GM12864 (cell line): ENCODE measurements at places on chromosomes 2 and 18.

GRCh38 chr2:195830968-195831950 lies 174.2 kb downstream of the SLC39A10 start:
- no peak for DNase-seq

GRCh38 chr2:71000780-71001591 lies 6.3 kb upstream of the TEX261 start:
- peak; percentile 45 for DNase-seq

DNA sequence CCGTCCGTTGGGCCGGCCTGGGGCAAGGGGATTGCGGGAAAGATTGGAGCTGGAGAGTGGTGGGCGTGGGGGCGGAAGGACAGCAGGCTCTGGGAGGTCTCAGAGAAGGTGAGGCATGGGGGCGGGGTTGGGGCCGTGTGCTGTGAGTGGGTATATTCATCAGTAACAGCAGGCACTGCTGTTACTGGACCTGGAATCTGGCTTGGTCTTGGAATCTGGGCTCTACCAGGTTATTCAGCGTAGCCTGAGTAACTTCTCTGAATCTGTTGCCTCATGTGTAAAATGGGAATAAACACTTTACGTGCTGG lies 435 bp downstream of the RNF181 start:
- DNase-seq: no peak

GRCh38 chr2:127652786-127653357 lies 6.9 kb downstream of the GPR17 start:
- no peak for DNase-seq

DNA sequence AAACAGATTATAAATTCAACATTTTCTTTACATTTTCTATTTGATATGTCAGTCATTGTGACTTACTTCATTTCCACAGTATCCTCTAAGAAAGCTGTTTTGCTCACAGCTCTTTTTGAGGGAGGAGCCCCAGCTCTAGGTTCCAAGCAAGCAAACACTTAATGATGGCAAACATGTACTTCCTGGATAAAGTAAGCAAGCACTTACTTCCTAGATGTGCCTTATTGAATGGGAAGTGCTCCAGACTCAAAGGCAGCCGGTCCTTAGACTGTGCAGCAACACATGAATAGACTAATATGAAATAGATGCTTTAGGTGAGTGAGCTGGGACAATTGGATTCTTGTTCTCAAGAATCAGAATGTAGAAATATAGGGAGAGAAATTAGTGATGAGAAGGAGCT lies 2149.8 kb upstream of the PIK3C3 start:
- DNase-seq: no peak

DNA sequence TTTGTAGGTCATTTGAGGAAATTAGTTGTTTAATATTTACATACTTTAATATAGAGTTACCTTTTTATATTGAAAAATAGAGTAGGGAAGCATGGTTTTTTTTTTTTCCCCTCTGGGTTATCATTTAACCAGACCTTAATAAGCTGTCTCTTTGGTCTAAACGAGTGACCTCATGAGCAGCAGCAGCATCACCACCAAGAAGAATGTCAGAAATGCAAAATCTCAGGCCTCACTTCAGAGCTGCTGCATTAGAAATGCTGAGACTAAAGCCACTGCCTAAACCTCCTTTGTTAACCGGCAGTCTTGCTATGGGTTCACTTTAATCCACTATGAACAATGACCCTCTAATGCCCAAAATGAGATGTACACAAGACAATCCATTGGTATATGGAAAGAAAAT lies 733.7 kb upstream of the FAM98A start:
- no peak for DNase-seq

GRCh38 chr2:64393383-64394010 lies 60.5 kb upstream of the LGALSL start:
- no peak for DNase-seq

DNA sequence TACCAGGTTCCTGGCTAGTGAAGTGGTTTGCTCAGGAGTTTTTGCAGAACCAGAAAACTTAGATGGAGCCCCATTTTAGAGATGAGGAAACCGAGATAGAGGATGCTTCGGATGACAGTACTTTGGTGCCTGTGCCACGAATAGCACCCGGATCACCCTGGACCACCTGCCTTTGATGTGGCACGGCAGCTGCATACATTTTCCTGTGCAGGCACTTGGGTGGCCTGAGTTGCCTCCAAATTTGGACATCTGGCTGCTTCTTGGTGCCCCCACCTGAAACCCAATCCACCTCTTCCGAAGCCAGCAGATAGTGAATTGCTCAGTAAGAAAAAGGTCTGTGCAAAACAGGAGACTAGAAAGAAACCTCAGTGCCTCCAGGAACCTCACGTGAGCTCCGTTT lies 140.6 kb upstream of the ID2 start:
- no peak for DNase-seq

- no peak for DNase-seq
These were observed 178.1 kb downstream of the DYSF start for GRCh38 chr2:71631411-71631931.

GRCh38 chr2:48601349-48601748 lies 16.3 kb upstream of the GTF2A1L start:
- DNase-seq: no peak

GRCh38 chr18:2656981-2657512 lies 1.5 kb downstream of the SMCHD1 start:
- no peak for DNase-seq
